Cardiac ventricle fibroblast (primary cell): ENCODE measurements at places on chromosomes 7 and 10. TPM values are rescaled to one million over a fixed set of nuclear protein-coding genes. Genes with fewer than 3 reads are reported as not detected.

Gene TAS2R5
- 0.44 and 1.3 TPM in 2 replicates for total RNA-seq

Gene PRKAR2B
- 9.3 and 11.1 TPM in 2 replicates for total RNA-seq

Gene NPC1L1
- total RNA-seq: not detected in 2 replicates

Gene CAMK2B
- total RNA-seq: 0.44 and 0.68 TPM in 2 replicates

Gene AIFM2
- total RNA-seq: 6.8 and 9.7 TPM in 2 replicates

Gene ZMYND11
- 31.1 and 36.6 TPM in 2 replicates for total RNA-seq

Gene CCDC201
- not detected in 2 replicates for total RNA-seq

Gene HGF
- 264 and 285 TPM in 2 replicates for total RNA-seq

Gene CYP26C1
- total RNA-seq: under 0.01 and 0.05 TPM in 2 replicates

Gene TMEM209
- 7.1 and 11.3 TPM in 2 replicates for total RNA-seq

Gene MKX
- not detected in 2 replicates for total RNA-seq
